NCI-H69 (cell line): ENCODE measurements at places on chromosomes 5 and 9.
A peak's percentile ranks its signal among the peaks of the same experiment; 100 is the strongest.

- DNase-seq: peak; percentile 6
Measured at GRCh38 chr5:87127956-87128687, 139.6 kb upstream of the RASA1 start.

DNA sequence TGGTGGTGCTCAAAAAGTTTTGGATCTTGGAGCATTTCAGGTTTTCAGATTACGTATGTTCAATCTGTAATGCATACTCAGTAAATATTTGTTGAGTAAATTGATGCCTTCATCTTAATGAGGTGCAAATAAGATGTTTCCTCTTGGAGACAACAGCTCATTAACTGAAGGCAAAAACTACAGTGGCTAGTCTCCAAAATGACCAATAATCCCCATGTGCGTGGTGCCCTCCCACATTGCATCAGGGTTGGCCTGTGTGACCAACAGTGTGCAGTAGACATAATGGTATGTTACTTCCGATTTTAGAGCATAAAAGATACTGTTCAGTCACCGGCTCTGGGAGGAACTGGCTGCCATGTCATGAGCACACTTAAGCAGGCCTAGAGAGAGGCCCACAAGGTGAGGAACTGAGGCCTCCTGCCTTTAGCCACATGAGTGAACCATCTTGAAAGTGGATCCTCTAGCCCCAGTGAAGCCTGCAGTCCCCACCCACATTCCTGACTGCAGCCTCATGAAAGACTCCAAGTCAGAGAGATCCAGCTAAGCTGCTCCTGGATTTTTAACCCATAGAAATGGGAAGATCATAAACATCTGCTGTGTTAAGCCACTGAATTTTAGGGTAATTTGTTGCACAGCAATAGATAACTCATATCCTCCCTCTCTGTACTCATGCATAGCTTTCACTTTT is 55.7 kb downstream of the LIFR start:
- peak; percentile 15 for DNase-seq

- DNase-seq: peak; percentile 22
Measured at GRCh38 chr5:117982691-117983090, 1005.7 kb downstream of the DTWD2 start.

GRCh38 chr9:19694601-19695000 is 94.2 kb downstream of the SLC24A2 start:
- no peak for DNase-seq

GRCh38 chr9:88143179-88143578 is 4.9 kb upstream of the SPATA31C2 start:
- peak; percentile 3 for DNase-seq
